CD8-positive, alpha-beta T cell (primary cell): ENCODE measurements at places on chromosomes 2 and 18.
A peak's percentile ranks its signal among the peaks of the same experiment; 100 is the strongest.

DNA sequence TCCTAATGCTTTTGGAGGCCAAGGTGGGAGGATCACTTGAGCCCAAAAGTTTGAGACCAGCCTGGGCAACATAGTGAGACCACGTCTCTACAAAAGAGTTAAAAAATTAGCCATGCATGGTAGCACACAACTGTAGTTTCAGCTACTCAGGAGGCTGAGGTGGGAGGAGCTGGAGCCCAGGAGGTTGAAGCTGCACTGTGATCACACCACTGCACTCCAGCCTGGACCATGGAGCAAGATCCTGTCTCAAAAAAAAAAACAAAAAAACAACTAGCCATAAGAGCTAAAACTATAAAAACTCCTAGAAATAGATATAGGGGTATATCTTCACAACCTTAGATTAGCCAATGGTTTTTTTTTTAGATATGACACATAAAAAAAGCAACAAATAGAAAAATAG lies 16.9 kb upstream of the COL6A3 start:
- no peak for DNase-seq

DNA sequence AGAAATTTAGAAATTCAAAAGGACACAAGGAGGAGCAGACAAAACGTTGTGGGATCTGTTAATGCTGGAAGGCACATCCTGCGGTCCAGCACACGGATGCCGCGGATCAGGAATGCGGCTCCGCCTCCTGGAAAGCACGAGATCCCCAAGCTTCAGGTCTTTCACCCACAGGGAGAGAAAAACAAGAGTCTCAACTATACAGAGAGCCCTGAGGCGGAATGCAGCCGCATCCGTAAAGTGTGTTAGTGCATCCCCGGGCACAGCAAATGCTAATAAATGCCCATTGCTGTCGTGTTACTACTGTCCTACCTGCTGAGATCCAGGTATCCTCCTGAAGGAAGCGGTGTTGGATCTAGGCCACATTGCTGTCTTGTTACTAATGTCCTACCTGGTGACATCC lies 303.9 kb downstream of the EIPR1 start:
- no peak for DNase-seq

DNA sequence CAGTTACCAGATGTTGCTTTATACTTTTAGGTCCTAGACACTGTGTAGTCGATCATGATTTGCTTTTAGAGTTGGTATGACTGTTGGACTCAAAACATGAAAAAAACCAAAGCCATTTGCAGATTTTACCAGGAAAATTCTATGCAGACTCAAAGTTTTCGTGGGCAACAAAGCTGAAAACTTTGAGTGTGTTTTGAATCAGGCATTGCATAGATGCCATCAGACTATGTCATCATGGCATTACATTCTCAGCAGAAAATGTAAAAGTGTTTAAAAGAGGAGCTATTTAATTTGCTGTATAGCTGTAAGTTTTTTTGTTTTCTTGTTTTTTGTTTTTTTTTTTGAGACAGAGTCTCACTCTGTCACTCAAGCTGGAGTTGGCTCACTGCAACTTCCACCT lies 43.5 kb upstream of the ELAC1 start:
- DNase-seq: no peak

GRCh38 chr2:203908797-203909185 lies 27.8 kb upstream of the ICOS start:
- no peak for DNase-seq

GRCh38 chr2:204544961-204545860 lies at the start of gene PARD3B:
PARD3B (plus strand) TSS chr2:204545475; CDS start chr2:204546000, 525 bp downstream.
- DNase-seq: peak; percentile 29
